Activated naive CD4-positive, alpha-beta T cell treated with anti-CD3 and anti-CD28 coated beads, Interleukin-2, amount 10 ng/mL, durations not matched to agents 7 days and 5 days (primary cell): ENCODE measurements at places on chromosomes 7 and 10.

DNA sequence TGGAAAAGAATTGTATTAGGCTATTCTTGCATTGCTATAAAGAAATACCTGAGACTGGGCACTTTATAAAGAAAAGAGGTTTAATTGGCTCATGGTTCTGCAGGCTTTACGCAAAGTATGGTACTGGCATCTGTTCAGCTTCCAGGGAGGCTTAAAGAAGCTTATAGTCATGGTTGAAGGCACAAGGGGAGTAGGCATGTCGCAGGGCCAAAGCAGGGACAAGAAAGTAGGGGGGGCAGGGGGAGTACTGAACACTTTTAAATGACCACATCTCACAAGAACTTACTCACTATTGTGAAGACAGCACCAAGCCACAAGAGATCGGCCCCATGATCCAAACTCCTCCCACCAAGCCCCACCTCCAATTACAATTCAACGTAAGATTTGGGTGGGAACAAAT is 152.5 kb upstream of the PHF14 start:
- no peak for DNase-seq

- DNase-seq: no peak
These were observed 96.7 kb upstream of the PIK3CG start for GRCh38 chr7:106768324-106768751.

DNA sequence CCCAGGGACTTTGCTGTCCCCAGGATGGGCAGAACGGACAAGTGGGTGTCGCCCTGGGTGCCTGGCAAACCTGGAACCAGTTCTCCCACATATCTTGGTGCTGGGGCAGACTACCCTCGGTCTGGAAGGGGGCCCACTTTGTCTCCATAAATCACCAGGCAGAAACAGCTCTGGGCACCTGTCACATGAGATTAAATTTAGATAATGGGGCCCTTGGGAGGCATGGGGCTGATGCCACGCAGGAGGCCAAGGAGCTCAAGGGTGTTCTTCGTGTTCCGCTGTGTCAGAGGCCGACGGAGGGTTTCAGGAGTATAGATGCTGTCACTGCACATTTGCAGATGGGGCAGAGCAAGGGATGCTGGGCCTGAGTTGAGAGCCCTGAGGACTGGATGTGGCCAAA is 72.7 kb downstream of the TMEM130 start:
- no peak for DNase-seq

DNA sequence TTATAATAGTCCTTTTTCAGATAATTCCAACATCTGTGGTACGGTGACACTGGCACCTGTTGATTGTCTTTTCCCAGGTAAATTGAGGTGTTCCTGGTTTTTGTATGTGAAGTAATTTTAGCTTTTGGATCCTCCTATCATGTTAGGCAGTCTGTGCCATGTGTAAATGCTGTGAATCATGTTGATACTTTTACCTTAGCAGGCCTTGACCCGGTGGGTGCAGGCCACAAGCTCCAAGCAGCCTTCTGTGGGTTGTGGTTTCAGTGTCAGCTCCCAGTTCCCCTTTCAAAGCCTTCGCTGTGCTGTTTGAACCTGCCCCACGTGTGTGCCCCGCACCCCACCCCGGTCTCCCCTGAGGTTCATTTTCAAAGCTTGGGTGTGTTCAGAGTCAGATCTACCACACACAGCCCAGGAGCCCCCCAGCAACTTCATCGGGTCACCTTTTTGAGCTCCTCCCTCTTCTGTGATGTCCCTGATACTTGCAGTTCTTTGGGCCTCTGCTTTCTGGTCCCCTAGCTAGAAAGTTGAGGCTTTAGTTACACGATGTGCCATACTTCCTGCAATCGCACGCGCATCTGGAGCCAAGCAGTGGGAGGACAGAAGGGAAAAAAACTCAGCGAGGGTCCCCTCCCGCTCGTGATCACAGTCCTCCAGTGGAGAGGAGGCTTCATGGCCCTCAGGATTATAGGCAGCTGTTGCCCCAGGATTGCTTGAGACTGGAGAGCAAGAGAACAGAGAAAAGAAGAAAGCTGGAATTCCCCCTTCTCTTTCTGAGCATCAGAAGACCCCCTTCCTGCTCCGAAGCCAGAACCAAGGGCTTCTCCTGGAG is 8.7 kb upstream of the BHLHA15 start:
- DNase-seq: peak; percentile 85

- peak; percentile 41 for DNase-seq
These were observed 21.8 kb downstream of the FGFBP3 start for GRCh38 chr10:91887272-91888076.

- no peak for DNase-seq
These were observed 2.8 kb upstream of the ZNF777 start for GRCh38 chr7:149463500-149464161.

GRCh38 chr10:30868611-30869010 is 163.1 kb downstream of the ZNF438 start:
- no peak for DNase-seq

GRCh38 chr7:95545007-95545615 is 51.2 kb downstream of the PDK4 start:
- DNase-seq: no peak
